A549 treated with Hydrocortisone at 1 μM for 4 hours (cell line): ENCODE measurements at places on chromosomes 16 and 17. TPM values are rescaled to one million over a fixed set of nuclear protein-coding genes. Genes with fewer than 3 reads are reported as not detected.

Gene JUP
- 95.1 to 120 TPM (median 110 TPM) in 5 replicates for total RNA-seq

Gene CCL4L2
- total RNA-seq: not detected in 5 replicates

Gene CLN3
- total RNA-seq: 24.1 to 38.1 TPM (median 32.8 TPM) in 5 replicates

Gene NPIPB13
- 1.7 to 3.0 TPM (median 2.7 TPM) in 5 replicates for total RNA-seq

Gene APOH
- 4.3 to 6.0 TPM (median 5.0 TPM) in 5 replicates for total RNA-seq

Gene MMP2
- total RNA-seq: 7.1 to 13.1 TPM (median 8.4 TPM) in 5 replicates

Gene GGT6
- not detected in 5 replicates for total RNA-seq

Gene SEPTIN1
- 0.97 to 2.6 TPM (median 2.1 TPM) in 5 replicates for total RNA-seq

Gene C16orf54
- total RNA-seq: not detected in 5 replicates

Gene CDH8
- 0.31 to 0.55 TPM (median 0.44 TPM) in 5 replicates for total RNA-seq

Gene ATP2A3
- total RNA-seq: 3.6 to 5.8 TPM (median 4.8 TPM) in 5 replicates

Gene PNMT
- total RNA-seq: 0.26 to 0.40 TPM (median 0.27 TPM) in 4 of 5 replicates, not detected in the other

Gene GDPD1
- total RNA-seq: 0.51 to 1.1 TPM (median 0.77 TPM) in 5 replicates

Gene CES5A
- total RNA-seq: not detected in 5 replicates
